ENCODE measurements at places on chromosomes 16 and 17. TPM values are rescaled to one million over a fixed set of nuclear protein-coding genes. Genes with fewer than 3 reads are reported as not detected.

GRCh38 chr17:77476931-77477805, 336.4 kb downstream of the SEC14L1 start:
- peak; percentile 85 for DNase-seq

Gene GAS2L2
- total RNA-seq, result not detected

DNA sequence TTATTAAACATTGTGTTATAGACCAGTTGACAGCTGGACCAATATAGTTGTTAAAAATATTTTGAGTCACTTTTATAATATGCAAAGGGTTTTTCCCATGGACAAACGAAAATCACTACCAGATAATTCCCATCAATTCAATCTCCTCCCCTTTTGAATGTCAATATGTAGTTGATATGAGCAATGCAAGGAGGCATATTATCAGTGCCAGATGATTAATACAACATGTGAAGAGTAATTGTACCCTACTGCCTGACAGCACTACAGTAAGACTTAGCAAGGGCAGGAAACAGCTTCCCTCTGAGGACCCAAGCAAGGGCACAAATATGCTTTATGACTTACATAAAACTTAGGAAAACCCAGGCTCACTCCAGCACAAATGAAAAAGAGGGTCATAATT, 17.3 kb downstream of the KANSL1 start:
- no peak for DNase-seq

GRCh38 chr16:1564325-1564724, 30.9 kb downstream of the TMEM204 start:
- no peak for DNase-seq

Gene PERCC1
- not detected for total RNA-seq

GRCh38 chr17:81483085-81483861, 29.3 kb downstream of the ACTG1 start:
- no peak for DNase-seq
